Psoas muscle (tissue), 8 donors: ENCODE measurements at places on chromosomes 16 and 17. TPM values are rescaled to one million over a fixed set of nuclear protein-coding genes. Genes with fewer than 3 reads are reported as not detected.

DNA sequence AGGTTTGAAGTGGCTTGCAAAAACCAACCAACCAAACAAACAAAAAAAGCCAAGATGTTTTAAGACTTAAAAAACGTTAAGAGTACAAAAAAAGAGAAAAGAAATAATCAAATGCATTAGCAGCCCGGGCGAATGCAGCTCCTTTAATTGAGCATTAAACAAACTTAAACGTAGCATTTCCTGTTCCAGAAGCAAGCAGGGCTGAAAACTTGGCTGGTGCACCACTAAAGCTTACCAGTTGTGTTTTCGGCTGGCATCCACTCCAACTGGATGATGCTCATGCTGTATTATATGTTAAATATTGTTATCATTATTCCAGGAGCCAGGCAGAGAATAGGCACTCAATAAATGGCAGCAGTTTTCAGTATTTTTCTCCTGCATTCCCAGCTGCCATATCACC, 45.1 kb downstream of the IRX6 start:
- DNase-seq: no peak

- no peak for DNase-seq
Observed at GRCh38 chr17:44792276-44792675, 33.5 kb downstream of the ADAM11 start.

- peak; percentile 48 for DNase-seq
Observed at GRCh38 chr16:89361751-89362539, 128.4 kb downstream of the ANKRD11 start.

DNA sequence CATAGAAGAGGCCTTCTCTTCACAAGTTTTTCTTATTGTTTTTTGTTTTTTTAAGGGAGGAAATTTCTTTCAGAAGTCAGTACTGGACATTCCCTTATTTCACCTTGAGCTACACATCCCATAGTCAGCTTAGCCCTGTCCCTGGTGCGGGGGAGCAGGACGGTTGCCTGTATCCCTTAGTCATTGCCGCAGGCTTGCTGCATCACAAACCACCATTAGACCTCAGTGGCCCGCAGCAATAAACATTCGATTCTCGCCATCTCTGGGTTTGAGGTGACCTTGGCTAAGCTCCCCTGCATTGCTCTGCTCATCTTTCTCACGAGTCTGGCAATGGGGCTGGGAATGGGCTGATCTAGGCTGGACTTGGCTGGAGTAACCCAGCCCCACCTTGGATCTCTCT, 692.5 kb downstream of the WWOX start:
- no peak for DNase-seq

GRCh38 chr17:32936894-32937500, 9.0 kb downstream of the TMEM98 start:
- DNase-seq: peak; percentile 73

GRCh38 chr16:69888005-69888590, 63.0 kb upstream of the CLEC18A start:
- DNase-seq: no peak

DNA sequence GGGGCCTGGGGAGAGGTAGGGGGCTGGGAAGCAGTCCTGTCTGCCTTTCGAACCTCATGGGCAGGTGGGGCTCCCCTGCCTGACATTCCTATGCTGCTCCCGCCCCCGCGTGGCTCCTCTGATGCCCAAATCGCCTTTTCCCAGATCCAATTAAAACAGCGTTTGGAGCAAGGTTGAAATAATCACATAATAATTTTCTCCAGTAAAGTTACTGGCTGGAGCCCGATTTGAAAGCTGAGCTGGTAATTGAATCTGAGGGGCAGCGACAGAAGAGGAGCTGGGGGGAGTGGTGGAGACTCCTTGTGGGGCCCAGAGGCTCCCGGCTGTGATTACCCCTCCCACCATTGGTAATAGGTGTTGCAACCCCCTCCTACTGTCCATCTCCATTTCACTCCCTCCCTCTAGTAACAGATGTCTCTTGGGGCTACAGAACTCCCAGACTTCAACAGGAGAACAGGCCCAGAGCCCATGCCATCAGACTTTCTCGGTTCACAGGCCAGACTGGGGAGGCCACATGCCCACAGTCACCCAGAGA, 38.9 kb upstream of the C1QL1 start:
- no peak for DNase-seq

DNA sequence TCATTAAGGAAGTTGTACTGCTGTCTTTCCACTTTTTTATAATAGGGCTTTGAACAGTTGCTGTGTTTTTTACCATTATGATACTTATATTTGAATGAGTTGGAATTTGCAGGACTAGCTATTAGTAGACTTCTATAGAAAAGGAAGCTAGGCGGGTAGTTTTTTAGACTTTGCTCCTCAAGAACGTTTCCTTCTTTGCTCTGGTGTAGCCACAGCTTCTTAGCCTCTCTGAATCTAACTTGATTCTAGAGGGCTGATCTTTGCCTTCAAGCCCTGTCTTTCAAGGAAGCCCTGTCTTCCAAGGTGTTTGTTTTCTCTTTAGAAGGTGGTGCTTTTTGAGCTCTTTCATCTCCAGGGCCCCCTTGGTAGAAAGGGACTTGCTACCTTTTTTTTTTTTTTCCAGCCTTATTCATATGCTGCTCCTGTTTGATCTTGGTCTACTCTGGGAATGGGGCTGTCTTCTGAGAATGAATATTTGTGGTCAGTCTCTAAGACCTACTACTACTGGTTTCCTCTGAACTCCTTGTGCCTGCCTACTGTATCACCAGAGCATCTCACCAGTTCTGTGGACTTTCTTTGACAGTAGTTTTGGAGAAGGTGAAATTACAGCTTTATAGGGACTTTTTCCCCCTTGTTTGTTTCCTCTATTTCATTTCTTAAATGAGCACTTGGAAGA, 52.3 kb upstream of the RASL10B start:
- no peak for DNase-seq

- DNase-seq: no peak
Observed at GRCh38 chr17:79573196-79573896, 37.5 kb downstream of the RBFOX3 start.

DNA sequence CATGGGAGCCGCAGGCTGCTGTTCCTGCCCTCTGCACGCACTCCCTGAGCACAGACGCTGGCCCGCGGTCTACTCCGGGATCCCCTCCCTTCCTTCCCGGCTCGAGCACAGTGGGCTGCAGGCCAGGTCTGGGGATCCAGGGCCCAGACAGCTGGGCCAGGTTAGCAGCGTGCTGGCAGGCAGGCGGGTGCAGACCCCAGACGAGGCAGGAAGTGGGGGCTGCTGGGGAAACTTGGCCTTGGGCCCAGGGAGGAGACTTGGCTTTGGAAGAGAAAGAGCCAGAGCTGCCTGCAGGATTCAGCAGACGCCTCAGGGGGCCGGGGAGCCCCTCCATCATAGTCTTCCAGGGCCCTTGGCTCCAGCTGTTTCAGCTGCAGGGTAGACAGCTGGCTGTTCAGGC, 30.2 kb upstream of the ABCC3 start:
- DNase-seq: peak; percentile 65

GRCh38 chr17:17190188-17190587, 15.9 kb downstream of the PLD6 start:
- no peak for DNase-seq

DNA sequence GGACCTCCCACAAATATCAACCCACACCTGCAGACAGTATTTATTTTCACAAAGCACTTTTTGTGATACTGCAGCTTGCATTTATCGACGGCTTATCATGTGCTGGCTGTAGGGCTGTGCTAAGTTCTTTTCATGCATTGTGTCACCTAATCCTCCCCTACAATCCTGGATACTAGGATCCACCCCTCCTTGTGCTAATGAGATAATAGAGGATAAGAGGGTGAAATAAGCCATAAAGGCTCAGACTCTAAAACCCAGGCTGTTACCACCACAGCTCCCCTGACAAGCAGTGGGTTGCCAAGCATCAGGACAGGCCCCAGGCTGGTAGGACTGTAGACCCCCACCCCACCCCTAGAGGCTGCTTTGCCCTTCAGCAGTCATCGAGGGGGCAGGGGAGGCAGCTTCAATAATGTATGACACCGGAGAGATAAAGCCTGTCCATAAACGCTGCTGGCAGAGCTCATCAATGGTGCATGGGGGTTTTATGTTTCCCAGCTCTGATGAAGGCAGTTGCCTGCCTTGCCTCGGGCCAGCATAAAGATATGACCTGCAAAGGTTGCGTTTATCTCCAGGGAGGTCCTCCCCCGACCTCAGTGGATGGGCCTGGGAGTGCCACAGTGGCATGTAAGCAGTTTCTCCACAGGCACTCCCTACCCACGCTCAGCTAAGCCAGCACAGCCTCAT, 73.9 kb upstream of the C16orf82 start:
- DNase-seq: no peak

GRCh38 chr17:78225088-78225865, 6.2 kb upstream of the TMEM235 start:
- no peak for DNase-seq

- peak; percentile 91 for DNase-seq
Observed at GRCh38 chr16:67246081-67246755, 1.1 kb downstream of the FHOD1 start.

- DNase-seq: peak; percentile 44
Observed at GRCh38 chr16:888901-889570, 81.7 kb downstream of the LMF1 start.

DNA sequence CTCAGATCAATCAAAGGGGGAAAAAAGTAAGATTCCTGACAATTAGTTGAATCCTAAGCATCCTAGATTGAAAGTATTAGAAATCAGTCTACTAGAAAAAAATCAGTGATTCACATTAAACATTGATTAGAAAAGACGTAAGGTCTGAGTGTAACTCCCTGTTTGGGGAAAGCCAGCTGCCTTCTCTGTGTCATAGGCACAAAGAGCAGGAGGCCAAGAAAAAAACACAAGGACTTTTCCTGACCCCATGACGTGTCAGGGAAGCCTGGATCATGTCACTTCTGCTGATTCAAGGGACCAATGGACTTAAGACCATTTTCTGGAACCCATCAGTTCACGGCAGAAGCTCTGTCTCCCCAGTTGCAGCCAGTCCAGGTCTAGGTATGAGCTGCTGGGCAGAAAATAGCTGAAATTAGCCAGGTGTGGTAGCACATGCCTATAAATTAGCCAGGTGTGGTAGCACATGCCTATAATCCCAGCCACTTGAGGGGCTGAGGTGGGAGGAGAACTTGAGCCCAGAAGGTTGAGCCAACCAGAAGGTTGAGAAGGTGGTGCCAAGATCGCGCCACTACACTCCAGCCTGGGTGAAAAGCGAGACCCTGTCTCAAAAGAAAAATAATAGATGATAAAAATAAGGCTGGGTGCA, 35.9 kb downstream of the RANBP10 start:
- no peak for DNase-seq

DNA sequence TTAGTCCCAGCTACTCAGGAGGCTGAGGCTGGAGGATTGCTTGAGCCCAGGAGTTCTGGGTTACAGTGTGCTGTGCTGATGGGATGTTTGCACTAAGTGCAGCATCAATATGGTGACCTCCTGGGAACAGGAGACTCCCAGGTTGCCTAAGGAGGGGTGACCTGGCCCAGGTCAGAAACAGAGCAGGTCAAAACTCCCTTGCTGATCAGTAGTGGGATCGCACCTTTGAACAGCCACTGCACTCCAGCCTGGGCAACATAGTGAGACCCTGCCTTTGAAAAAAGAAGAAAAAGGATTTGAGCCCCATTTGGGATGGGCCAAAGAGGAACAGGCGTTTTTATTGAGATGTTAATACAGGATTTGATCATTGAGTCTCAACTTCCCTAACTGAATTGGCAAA, 30.6 kb downstream of the CLUH start:
- no peak for DNase-seq

DNA sequence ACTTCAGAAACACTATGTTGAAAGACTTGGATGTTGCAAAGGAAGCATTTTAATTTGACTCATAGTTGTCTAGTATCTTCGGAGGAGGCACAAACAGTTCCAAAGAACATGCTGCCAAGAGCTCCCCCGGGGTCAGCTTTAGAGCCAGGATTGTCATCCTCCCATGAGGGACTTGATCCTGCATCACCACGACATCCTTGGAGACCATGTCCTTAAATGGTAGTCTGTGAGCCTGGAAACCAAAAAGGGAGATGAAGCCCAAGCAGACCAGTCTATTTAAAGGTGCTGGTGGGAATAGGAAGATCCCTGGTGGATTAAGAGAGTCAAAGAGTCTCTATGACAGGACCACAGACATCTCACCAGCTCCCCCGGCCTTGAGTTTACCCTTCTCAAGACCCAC, 33.3 kb upstream of the DYNLRB2 start:
- peak; percentile 38 for DNase-seq

DNA sequence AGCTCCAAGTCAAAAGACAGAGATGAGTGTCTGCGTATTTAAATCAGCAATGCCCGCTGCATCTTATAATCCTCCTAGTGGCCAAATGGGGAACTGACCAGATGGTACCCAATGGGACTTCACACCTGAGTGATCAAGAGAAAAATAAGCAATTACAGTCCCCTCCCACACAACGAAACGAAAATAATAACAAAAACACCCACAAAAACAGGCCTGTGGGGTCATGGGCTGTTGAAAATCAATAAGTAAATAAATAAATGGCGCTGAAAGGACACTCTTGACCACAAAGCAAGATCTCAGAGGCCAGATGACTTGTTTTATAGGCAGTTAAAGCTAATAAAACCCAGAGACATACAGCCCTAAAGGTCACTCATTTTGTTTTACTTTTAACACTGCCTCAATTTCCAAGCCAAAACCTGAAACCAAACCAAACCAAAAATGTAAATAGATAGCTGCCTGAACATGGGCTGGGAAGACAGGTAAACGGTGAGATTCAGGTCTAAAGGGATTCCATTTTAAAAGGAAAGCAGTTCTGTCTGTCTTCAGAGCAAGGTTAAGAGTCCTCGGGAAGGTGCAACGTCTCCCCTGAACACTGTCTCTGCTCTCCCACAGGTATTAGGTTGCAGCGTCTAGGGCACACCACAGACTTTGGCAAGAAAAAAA, 1.3 kb downstream of the ZNF821 start:
- no peak for DNase-seq

DNA sequence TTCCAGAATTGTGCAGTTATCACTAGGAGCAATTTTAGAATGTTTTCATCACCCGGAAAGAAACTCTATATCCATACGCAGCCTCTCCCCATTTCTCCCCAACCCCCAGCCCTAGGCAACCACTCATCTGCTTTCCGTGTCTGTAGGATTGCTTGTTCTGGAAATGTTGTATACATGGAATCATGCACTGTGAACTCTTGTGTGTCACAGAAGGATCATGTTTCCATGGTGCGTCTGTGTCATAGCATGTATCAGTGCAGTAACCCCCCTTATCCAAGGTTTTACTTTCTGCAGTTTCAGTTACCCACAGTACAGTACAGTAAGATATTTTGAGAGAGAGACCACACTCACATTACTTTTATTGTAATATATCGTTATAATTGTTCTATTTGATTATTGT, 299.4 kb downstream of the CPPED1 start:
- DNase-seq: no peak

The TAC4 gene
- total RNA-seq: not detected

The C17orf100 gene
- total RNA-seq: 0.67 TPM

The IL21R gene
- total RNA-seq: 0.12 TPM

The LRRC46 gene
- not detected for total RNA-seq

The ABCC12 gene
- total RNA-seq: 0.59 TPM

The MLYCD gene
- 14.7 TPM for total RNA-seq

The SLC25A11 gene
- total RNA-seq: 225 TPM

The TBC1D3K gene
- total RNA-seq: not detected

The FBXO39 gene
- total RNA-seq: not detected
